Activated CD8-positive, alpha-beta memory T cell treated with anti-CD3 and anti-CD28 coated beads for 4 hours (primary cell): ENCODE measurements at places on chromosomes 16 and 17.
A peak's percentile ranks its signal among the peaks of the same experiment; 100 is the strongest.

DNA sequence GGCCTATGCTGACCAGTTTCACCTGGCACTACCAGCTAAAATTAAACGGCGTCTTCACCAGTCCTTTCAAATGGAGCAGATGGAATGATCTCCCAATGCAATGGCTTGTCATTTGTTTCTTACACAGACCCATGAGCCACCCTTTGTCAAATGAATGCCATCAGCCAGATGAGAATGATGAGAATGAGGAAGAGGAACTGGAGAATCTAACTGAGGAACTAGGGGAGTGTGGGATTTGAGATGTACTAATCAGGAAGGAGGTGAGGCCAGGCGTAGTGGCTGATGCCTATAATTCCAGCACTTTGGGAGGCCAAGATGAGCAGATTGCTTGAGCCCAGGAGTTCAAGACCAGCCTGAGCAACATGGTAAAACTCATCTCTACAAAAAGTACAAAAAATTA is 116.4 kb downstream of the HS3ST3A1 start:
- no peak for DNase-seq

DNA sequence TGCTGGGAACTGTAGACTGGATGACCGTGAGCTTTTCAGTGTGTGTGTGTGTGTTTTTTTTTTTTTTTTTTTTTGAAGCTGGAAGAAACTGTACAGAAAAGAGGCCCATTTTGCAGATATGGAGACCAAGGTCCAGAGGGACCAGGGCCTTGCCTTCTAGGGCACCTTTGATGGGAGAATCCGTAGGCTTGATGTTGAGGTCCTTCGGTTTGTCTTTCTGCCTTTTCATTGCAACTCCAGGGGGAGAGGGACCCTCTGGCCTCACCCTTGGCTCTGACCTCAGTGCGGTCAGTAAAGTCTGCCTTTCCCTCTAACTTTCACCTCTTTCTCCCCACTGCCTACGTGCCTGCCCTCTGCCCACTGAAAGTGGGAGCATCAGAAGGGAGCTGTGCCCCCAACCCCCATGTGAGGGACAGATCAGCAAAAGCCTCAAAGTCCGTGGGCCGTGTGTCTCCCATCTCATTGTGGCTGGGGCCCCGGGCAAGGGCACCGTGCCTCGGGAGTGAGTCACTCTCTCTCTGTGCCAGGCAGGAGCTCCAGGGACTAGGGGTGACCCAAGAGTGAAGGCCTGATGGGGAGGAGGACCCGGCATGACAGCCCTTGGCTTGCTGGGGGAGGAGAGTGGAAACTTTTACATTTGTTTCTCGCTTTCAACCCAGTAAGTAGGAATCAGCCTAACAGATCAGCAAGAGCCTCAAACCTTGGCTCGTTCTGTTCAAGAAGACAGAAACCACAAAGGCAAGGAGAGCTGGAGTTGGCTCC is 123.6 kb downstream of the CMIP start:
- DNase-seq, result no peak

DNA sequence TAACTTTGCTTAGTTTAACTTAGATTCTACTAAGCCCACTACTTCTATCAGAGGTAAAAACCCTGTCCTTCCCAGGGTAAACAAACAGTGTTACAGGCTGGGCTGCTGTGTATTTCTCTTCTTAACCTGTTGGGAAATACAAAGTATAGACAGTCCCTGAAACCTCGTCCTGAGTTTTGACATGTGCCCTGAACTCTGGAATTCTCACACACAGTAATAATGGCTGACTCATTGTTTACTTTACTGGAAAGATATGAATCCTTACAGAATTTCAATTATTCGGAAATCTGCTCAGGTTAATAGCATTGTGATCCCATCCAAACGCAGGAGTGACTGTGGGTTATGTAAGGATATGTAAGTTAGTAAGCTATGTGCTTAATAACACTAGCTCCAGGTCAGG is 199.1 kb downstream of the TMEM114 start:
- DNase-seq, result no peak

DNA sequence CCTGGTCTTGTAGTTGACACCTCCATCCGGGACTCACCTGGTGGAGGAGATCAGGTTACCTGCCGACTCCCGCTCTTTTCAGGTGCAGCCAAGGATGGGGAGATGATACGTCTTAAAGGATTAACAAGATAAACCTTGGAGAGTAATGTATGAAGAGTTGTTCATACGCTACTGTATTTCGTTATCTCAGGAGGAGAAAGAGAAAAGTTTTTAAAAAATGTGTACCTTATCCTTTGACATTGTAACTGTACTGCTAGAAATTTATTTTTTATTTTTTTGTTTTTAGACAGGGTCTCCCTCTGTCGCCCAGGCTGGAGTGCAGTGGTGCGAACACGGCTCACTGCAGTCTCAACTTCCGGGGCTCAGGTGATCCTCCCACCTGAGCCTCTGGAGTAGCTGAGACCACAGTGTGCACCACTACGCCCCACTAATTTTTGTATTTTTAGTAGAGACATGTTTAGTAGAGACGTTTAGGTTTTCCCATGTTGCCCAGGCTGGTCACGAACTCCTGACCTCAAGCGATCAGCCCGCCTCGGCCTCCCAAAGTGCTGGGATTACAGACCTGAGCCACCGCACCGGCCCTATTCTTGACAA is 764 bp upstream of the SMURF2 start:
- no peak for DNase-seq

- peak; percentile 50 for DNase-seq
Measured at GRCh38 chr17:49968405-49969133, 421 bp upstream of the DLX4 start.

GRCh38 chr17:77548967-77549366 is 408.2 kb downstream of the SEC14L1 start:
- DNase-seq, result no peak
